ENCODE measurements at places on chromosomes 16 and 17.

GRCh38 chr16:47724115-47724785 is 263.1 kb downstream of the PHKB start:
- no peak for DNase-seq

GRCh38 chr17:76883744-76884525 is 15.7 kb downstream of the MGAT5B start:
- DNase-seq, result no peak

- DNase-seq, result no peak
These were observed 12.2 kb upstream of the LONP2 start for GRCh38 chr16:48231727-48232492.

- no peak for DNase-seq
These were observed 730 bp downstream of the KAT7 start for GRCh38 chr17:49789243-49789578.

GRCh38 chr17:15340966-15341365 is 431 bp downstream of the TEKT3 start:
- DNase-seq, result no peak

DNA sequence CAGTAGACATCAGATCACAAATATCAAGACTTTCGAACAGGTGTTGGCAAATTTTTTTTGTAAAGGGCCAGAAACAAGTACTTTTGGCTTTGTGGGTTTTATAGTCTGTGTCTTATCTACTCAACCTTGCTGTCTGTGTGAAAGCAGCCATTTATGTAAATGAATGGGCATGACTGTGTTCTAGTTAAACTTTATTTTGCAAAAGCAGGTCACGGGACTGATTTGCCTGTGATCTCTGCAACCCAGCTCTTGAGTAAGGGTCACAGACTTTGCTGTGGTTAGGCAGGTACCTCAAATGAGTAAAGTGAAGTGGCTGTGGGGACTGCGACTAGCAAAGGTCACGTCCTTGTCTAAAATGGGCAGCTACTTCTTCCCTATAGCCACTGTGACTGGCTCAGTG is 136.5 kb downstream of the FTO start:
- DNase-seq, result no peak

- no peak for DNase-seq
These were observed 204.3 kb downstream of the RAB11FIP4 start for GRCh38 chr17:31595666-31596381.

GRCh38 chr16:7650431-7650830 is 317.8 kb downstream of the RBFOX1 start:
- DNase-seq, result no peak

DNA sequence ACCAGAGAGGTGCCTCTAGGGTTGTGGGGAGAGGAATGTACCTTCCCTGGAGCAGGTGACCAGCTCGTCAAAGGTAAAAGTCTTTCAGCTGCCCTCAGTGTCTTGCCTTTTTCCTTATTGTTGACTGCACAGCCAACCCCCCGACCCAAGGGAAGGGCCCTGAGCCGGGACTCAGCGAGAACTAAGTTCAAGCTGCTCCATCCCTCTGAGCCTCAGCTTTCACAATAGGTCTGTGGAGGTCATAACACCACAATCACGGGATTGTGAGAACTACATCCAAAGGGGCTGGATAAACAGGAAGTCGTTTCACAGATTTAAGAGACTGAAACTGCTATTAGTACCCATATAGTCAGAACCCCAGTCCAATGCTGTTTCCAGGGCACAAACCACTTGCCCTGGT is 2.6 kb upstream of the KRT36 start:
- no peak for DNase-seq

DNA sequence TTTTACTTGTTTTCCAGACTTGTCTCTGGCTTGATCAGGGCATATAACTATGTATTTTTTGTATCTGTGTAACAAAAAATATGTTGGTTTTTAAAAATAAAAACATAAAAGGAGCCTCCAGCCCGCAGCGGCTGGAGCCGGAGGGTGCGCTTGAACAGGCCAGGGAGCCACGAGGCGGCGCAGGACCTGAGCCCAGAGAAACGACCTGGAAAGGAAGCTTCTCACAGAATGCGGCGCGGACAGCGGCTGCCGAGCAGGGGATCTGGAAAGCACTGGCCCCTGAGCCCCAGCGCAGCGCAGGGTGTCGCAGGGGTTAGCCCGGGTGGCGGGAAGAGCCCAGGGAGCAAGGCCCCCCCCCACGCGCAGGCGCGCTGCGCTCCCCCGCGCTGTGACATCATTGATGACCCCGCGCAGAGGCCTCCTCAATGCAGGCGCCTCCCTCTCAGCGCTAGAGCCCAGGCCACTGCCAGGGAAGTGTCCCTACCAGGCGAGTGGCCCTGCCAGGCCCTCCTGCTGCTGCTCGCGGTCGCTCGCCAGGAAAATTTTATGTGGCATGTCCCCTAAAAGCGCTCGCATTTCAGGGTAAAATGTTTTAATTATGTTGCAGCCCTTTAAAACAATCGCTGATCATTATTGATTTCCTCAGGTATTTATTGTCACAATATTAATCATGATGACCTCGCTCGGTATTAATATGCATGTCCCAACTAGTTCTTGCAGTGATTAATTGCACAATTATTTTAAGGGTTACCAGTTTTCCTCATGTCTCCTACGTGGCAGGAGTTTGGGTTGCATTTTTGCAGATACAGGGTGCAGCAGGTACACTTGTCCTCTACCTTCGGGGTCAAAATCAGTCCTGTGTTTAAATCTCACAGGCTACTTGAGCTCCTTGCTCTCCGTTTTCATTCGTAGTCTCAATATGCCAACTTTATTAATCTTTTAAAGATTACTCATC is 134.2 kb downstream of the USP22 start:
- peak; percentile 96 for DNase-seq

- DNase-seq, result no peak
These were observed 129.9 kb downstream of the PITPNC1 start for GRCh38 chr17:67506966-67507365.

DNA sequence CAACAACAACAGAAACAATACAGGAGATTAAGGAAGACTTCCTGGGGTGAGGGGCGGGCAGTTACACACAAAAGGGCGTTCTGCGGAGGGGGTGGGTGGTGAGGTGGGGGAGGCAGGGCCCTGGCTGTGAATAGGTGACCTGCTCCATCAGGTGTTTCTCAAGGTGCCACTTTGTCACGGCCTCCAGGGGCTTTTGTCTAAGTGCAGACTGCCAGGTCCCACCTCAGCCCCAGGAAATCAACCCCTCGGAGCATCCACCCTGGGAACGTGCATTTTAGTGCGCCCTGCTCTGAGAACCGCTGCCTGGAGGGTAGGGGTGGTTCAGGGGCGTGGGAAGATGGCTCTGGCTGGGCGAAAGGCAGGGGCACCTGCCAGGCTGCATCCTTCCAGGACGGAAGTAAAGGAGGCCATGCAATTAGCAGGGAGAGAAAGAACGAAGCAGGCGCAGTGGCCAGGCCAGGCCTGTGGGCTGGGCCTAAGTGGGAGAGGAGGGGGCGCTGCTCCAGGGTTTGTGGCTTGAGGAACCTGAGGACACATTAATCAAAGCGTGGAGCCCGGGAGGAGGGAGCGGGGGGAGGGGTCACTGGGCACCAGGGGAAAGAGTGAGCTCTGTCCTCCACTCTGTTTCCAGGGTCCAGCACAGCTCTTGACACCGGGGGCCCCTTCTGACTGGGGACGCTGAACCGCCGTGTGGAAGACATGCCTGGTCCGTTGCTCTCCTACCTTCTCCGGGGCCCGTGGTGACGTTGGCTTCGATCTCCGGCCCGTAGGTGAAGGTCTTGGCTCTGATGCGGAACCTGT is 49.4 kb upstream of the CDC42EP4 start:
- no peak for DNase-seq

DNA sequence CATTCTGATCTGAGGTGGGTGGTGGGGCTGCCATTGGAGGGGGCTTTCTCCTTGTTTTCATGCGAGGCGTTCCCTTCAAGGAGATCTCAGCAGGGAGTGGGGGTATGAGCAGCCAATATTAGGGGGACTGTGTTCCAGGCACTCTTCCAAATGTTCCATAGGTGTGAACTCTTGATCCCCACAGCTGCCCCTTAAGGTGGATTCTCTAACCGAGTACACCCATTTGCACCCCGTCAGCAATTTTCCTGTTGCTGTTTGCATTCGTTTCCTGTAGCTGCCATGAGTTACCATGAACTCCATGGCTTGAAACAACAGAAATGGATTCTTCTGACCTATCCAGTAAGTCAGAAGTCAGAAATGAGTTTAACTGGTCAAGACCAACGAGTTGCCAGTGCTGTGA is 3.7 kb upstream of the PRR15L start:
- no peak for DNase-seq

- no peak for DNase-seq
These were observed 83.8 kb downstream of the NETO2 start for GRCh38 chr16:47059991-47060390.

DNA sequence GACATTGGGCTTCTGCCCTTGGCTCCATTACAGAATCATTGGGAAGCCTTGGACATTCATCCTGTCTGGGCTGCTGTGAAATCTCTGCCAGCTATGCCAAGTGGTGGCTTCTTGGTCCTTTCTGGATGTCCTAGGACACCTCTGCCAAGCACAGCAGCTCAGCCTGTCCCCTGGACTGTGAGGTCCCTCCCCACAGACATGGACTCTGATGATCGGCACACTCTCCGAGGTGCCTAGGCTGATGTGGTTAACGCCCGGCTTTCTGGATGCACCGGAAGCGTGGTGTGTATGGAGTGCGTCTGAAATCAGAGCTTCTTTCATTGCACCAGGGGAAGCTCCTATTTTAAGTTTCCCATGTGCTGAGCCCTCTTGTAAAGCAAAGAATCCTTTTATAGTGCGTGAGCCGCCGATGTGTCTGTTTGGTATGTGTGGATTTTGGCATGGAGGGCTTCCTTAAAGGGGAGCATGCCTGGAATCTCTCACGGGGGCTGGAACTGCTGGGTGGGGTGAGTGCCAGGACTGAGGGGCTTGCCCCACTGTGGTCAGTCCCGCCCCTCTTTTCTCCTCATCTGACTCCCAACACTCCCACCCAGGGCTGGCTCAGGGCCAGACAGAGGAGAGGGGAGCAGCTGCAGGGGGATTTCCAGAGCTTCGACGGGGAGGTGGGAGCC is 7.0 kb upstream of the ARHGAP23 start:
- DNase-seq, result no peak

GRCh38 chr17:4833941-4834680 is 971 bp downstream of the MINK1 start:
- DNase-seq, result no peak

- DNase-seq, result no peak
These were observed 1.8 kb upstream of the QPRT start for GRCh38 chr16:29676989-29677785.

DNA sequence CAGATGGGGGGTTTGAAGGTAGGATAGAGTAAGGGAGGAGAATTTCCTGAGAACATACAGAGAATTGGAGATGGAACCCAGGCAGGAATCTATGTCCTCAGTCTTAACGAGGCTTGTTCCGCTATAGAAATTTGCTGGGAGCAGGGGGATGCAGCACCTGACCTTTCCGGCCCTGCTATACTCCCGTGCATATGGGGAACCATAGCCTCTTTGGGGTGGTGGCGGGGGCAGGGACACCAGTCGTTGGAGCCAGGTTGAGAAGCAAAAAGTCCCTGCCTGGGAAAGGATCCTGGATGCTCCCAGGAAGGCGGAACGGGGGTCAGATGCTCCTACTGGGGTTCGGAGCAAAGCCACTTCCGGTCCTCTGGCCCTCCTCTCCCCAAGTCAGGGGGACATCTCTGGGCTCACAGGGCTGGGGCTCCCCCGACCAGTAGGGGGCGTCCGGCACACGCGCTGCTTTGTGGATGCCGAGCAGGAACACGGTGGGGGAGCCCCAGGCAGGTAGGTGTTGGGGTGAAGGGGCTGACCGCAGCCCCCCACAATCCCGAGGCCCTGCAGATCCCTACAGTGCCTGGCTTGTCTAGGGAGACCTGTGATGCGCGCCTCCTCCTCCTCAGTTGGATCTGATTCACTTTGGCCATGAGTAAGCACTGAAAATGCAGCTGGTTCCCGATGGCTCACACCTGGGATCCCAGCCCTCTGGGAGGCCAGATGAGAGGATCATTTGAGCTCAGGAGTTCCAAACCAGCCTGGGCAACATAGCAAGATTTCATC is 15.5 kb upstream of the TFAP4 start:
- peak; percentile 95 for DNase-seq

DNA sequence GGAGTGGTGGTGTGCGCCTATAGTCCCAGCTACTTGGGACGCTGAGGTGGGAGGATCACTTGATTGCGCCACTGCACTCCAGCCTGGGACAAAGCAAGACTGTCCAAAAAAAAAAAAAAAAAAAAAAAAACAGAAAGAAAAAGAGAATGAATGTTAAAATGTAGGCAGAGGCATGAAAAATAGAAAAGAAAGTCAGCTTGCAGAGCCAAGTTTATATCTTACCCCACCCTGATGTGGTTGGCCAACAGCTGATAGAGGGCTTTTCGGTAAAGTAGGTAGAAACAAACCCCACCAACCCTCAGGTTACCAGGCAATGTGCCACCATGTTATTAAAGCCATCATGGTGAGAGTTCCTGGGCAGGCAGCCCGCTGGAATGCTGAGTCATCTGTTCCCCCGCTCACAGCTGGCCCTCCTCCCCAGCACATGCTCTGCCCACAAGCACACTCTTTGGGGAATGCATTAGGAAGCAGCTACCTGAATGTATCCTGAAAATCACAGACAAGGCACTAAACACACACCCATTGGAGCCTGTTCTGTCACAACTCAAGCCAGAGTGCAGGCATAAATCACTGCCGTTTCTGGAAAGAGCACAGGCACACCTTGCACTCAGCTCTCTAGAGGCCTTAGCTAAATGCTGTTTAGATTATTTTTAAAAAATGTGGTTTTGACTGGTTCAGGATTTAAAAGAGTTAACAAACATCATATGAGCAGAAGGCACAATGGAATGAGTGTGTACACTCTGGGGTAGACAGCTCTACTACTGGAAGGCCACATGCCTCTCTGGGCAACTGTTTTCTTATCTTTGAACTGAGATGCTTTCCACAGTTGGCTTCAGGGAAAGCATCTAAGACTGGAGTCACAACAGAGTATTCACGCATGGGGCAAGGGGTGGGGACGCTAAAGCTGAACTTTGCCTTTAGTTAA is 128.5 kb downstream of the PARN start:
- DNase-seq, result peak; percentile 97

GRCh38 chr17:72430611-72431432 is 310.0 kb downstream of the SOX9 start:
- DNase-seq, result no peak

DNA sequence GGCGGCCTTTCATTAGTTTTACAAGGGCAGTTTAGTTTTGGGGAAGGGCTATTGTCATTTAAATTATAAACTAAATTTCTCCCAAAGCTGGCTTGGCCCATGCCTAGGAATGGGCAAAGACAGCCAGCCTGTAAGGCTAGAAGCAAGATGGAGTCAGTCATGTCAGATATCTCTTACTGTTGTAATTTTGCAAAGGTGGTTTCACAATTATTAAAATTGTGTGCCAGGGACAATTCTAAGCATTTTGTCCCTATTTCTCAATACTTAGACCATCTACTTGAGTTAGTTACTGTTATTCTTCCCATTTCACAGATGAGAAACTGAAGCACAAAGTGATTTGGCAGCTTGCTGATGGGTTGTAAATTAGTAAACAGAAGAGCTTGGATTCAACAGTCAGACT is 467.7 kb upstream of the GOT2 start:
- no peak for DNase-seq

- no peak for DNase-seq
These were observed 2.3 kb downstream of the NXPH3 start for GRCh38 chr17:49577963-49578362.
